NCI-H1417 (cell line): ENCODE measurements at places on chromosomes 2 and 18.
A peak's percentile ranks its signal among the peaks of the same experiment; 100 is the strongest.

- DNase-seq, result no peak
Observed at GRCh38 chr2:187867165-187867564, 312.9 kb upstream of the TFPI start.

- peak; percentile 85 for DNase-seq
Observed at GRCh38 chr18:56711708-56712445, 60.7 kb downstream of the WDR7 start.

DNA sequence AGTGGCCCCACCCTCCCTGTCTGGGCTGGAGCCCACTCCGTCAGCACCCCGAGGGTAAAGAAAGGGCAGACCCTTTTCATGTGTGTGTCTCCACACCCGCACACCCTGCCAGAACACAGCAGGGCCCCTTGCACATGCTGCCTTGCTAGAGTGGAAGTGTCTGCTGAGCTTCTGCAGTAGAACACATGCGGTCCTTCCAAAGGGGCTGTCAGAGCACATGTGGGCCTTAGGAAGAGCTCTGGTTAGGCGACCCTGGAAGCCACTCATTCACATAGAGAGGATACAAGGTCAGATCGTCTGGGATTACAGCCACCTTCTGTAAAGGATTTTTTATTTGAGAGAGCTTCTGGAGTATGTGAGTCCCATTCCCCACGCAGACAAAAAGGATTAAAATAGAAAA is 613.2 kb upstream of the RAB6C start:
- no peak for DNase-seq

DNA sequence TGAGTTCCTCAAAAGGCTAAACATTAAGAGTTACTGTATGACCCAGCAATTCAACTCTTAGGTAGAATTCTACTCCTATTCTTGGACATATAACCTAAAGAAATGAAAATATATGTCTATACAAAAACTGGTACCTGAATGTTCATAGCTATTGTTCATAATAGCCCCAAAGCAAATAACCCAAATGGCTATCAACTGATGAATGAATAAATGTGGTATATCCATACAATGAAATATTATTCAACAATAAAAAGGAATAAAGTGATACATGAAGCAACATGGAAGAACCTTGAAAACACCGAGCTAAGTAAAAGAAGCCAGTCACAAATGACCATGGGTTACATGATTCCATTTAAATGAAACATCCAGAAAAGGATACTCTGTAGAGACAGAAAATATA is 114.6 kb downstream of the BAZ2B start:
- no peak for DNase-seq

DNA sequence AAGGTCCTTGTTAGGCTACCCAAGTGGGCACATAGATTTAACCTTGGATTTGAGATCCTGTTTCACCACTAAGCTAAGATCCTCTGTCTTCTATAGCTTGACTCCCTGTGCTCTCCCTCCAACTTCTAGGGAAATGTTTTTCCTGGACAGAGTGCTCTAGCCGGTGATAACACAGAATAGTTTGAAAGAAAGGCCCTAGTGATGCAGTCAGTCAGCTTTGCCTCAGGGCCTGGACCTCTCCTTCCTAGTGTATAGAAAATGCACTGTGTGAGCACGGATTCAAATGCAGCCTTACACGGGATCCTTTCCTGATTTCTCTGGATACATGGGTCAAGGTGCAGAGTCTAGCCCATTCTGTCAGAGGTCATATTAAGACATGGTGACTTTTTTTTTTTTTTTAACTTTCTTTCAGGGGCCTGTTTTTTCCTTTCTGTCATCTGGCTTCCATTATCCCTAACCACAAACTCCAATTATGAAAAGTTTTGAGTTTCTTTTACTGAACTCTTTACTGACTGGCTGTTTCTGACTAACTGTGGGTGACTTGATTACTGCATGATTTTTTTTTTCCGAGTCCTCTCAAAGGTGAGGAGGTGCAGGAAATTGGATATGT is 122.6 kb downstream of the LRP1B start:
- DNase-seq, result no peak

DNA sequence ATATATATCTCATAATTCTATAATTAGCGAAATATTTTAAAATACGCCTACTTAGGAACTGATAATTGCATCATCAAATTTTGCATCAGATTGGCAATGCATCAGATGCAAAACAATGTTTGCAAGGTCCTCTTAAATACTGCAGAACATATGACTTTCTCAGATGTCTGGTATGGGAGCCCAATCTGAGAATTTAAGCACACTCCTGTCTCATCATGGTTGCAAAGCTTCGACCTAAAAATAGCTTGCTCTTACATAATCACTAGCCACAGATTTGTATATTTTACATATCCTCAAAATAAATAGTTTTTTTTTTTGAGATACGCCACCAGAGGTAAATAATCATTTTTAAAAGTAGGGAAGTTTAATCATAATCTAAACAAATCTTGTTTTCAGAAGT is 123.2 kb downstream of the CABYR start:
- DNase-seq, result no peak

DNA sequence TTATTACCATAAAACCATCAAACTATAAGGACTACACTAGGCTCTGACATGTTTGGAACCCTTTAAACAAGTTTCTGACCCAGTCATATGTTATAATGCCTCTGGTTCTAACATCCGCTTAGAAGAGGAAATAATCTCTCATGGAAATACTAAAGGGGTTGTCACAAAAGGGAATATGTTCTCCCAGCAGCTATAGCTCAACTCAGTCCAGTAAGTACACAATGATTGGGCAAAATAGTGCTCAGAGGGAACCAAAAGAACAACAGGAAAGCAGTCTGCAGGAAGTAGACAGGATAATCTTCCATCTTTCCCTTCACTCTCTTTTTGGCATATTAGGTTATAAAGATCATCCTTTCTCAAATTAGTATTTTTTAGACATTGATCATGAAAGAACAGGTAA is 4.3 kb downstream of the SRBD1 start:
- no peak for DNase-seq

- no peak for DNase-seq
Observed at GRCh38 chr2:217035967-217036366, 176.1 kb upstream of the TNP1 start.

GRCh38 chr2:64227603-64228125 is 83.4 kb upstream of the PELI1 start:
- DNase-seq, result no peak

GRCh38 chr2:28399956-28400355 is 7.3 kb downstream of the FOSL2 start:
- DNase-seq, result no peak
